Stimulated activated CD4-positive, alpha-beta T cell treated with anti-CD3 and anti-CD28 coated beads, TNF-alpha, amount 100 ng/mL, for 1 hour (primary cell): ENCODE measurements at places on chromosomes 2 and 18.

DNA sequence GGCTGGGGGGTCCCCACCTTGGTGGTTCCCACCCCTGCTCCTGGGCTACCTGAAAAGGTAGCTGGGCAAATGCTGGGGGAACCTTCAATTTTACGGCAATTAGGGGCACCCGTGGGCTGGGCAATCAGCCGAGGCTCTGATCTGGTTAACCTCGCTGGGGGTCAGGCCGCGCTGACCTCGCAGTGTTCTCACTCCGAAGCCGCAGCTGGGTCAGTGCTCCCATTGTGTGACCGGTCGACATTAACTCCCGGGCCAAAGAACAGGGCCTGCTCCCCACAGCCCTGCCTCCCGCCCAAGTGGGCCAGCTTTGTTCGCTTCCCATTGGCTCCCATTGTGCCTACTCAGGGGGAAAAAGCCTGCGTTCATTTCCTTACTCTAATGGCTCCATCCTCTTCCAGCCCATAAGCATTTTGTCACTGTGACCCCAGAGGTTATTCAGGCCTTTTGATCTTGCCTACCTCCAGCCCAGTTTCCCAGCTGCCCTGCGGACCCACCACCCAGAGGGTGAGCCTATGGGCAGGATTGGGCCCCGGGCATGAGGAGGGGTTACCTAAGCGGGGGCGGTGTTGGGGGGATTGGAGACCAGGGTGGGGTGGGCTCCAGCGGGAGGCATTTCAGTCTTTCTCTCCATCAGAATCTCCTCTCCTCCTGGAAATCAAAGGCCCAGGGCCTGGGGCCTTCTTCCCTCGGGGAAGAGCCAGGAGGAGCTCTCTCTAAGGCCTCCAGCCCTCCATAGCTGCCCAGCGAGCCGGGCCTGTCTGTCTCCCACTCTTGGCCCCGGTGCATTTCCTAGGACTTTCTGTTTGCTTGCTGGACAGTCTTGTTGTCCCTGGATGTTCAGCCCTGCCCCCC, 90.1 kb downstream of the MYCN start:
- no peak for DNase-seq

- no peak for DNase-seq
Measured at GRCh38 chr2:235968616-235969324, 199.4 kb downstream of the GBX2 start.

GRCh38 chr18:1906421-1906820, 664.9 kb downstream of the METTL4 start:
- DNase-seq: no peak

DNA sequence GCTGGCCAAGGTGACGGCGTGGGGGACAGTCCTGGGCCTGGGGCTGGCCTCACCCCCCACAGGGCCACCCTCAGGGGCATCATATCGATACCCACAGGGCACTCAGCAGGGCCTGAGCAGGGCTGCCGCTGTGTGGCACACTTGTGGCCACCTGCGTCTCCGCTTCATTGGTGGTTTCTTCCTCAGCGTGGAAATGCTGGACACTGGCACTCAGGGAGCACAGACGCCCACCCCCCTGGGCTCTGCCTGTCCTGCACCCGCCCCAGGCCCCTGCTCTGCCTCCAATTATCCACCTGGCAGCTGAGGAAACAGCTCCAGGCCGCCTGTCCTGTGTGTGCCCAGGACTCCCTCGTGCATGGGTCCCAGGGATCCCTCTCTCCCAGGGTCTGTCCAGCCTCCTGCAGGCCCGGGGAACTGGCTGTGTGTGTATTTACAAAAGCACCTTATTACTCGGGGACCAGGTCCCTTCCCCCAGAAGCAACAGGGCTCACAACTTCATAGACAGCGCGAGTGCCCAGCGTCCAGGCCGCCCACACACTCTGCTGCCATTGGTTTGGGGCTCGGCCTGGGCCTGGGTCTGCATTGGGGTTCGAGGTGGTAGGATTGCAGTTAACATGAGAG, 13.1 kb downstream of the CROCC2 start:
- no peak for DNase-seq

GRCh38 chr2:43230351-43230885, 4.0 kb upstream of the ZFP36L2 start:
- DNase-seq: no peak

- no peak for DNase-seq
Measured at GRCh38 chr18:29383311-29384273, 1206.7 kb upstream of the CDH2 start.

DNA sequence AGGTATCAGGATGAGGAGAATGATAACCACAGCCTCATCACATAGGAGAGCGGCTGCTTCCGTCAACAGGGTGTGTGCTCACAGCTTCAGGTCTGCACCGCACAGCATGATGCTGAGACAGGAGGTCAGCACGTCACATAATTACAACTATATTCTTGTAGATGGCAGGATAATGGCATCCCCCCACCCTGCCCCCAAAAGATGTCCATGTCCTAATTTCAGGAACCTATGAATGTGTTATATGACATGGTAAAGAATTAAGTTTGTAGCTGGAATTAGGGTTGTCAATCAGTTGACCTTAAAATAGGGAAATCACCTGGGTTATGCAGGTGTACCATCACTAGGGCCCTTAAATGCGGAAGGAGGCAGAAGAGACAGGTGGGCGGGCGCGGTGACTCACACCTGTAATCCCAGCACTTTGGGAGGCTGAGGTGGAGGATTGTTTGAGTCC, 73.9 kb downstream of the ARL4C start:
- no peak for DNase-seq
